Activated CD4-positive, alpha-beta memory T cell treated with anti-CD3 and anti-CD28 coated beads for 36 hours (primary cell): ENCODE measurements at places on chromosomes 13 and 19. TPM values are rescaled to one million over a fixed set of nuclear protein-coding genes. Genes with fewer than 3 reads are reported as not detected.

ETV2 gene
- total RNA-seq, result 0.83 TPM

S1PR4 gene
- 32.7 TPM for total RNA-seq

CYP4F12 gene
- total RNA-seq, result 0.41 TPM

KISS1R gene
- 9.9 TPM for total RNA-seq

NKPD1 gene
- total RNA-seq, result 0.10 TPM

GRCh38 chr13:100382785-100383184 lies 205.8 kb downstream of the GGACT start:
- no peak for DNase-seq
- no peaks in the 10 kb centered on the region for H3K27me3 ChIP-seq
- no peaks in the 10 kb centered on the region for H3K4me1 ChIP-seq

- H3K27ac ChIP-seq, result no peak overlapping the region
- H3K4me3 ChIP-seq, result peak overlapping the region; percentile 89
- no peak for DNase-seq
- H3K27me3 ChIP-seq, result no peaks in the 10 kb centered on the region
- peaks cover 29% of the 10 kb centered on the region for H3K4me1 ChIP-seq
- no peaks in the 10 kb centered on the region for H3K36me3 ChIP-seq
Measured at GRCh38 chr19:12484011-12484370, 625 bp downstream of the ZNF709 start.

- H3K4me1 ChIP-seq, result peaks cover under 1% of the 10 kb centered on the region
- H3K4me3 ChIP-seq, result no peak overlapping the region
- H3K36me3 ChIP-seq, result no peaks in the 10 kb centered on the region
- no peak for DNase-seq
- H3K27ac ChIP-seq, result no peak overlapping the region
Measured at GRCh38 chr13:50708461-50708860, 135.0 kb downstream of the DLEU7 start.

GRCh38 chr19:51181913-51182419 lies 39.9 kb downstream of the SIGLEC7 start:
- DNase-seq, result no peak
- H3K4me1 ChIP-seq, result no peaks in the 10 kb centered on the region
- no peaks in the 10 kb centered on the region for H3K36me3 ChIP-seq

- H3K27me3 ChIP-seq, result no peaks in the 10 kb centered on the region
- peak overlapping the region; percentile 4 for H3K4me3 ChIP-seq
- peaks cover 12% of the 10 kb centered on the region for H3K36me3 ChIP-seq
- no peak overlapping the region for H3K27ac ChIP-seq
Measured at GRCh38 chr13:48979892-48980291, 4.2 kb downstream of the FNDC3A start.

DNA sequence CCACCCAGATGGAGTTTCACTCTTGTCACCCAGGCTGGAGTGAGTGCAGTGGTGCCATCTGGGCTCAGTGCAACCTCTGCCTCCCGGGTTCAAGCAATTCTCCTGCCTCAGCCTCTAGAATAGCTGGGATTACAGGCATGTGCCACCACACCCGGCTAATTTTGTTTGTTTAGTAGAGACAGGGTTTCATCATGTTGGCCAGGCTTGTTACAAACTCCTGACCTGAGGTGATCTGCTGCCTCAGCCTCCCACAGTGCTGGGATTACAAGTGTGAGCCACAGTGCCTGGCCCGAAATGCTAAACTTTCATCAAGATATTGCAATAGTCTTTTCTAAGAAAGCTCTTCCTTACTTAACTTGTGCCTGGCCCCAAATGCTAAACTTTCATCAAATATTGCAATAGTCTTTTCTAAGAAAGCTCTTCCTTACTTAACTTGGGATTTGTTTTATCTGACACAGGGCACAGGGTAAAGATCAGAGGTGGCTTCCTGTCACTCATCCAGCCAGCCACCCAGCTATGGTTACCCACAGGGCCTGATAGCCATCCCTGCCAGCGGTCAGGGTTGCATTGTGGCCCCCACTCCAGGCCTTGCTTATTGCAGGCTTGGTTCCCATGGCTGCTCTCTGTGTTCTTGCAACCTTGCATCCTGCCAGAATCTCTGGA lies 352.3 kb upstream of the TMTC4 start:
- no peaks in the 10 kb centered on the region for H3K36me3 ChIP-seq
- H3K4me3 ChIP-seq, result no peak overlapping the region
- DNase-seq, result no peak
- H3K27me3 ChIP-seq, result peaks cover 4% of the 10 kb centered on the region
- H3K27ac ChIP-seq, result no peak overlapping the region
